ENCODE measurements at places on chromosomes 12 and 14.

DNA sequence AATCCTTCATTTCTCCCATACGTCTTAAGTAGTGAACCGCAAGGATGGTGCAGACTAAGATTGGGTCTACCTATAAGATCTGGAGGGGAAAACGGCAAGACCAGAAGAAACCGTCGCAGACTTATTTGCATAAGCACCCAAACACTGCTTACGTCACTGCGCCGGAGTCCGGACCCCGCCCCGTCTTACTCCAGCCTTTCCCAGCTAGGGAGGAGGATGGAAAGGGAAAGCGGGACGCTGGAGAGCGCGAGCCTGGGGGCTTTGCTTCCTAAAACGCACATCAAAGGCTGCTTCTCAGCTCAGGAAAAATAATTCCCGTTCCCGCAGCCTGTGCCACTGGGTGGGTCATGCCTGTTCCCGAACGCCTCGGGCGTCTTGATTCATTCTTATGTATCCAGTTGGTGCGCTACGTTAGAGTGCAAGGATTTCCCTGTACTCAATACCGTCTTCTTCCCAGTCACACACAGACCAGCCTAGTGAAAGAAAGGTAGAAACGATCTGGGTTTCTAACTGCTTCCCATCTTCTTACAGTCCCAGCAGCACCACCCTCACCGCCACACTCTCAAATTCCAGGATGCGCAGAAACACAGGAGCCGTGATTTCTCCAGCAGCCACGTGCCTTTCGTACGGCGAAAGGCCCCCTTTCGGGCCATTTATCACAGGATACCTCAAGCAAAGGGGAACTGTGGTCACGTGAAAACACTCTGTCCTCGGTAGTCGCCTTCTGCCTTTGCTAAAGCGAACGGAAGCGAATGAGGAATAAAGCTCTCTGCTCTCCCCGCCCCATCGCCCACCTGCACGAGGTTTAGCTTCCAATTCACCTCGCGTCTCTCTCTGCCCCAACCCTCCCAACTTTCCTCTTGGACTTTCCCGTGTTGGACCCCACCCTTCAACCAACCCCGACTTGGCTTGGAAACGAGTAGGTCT, 1.1 kb downstream of the SLC6A15 start:
- DNase-seq = peak; percentile 17

DNA sequence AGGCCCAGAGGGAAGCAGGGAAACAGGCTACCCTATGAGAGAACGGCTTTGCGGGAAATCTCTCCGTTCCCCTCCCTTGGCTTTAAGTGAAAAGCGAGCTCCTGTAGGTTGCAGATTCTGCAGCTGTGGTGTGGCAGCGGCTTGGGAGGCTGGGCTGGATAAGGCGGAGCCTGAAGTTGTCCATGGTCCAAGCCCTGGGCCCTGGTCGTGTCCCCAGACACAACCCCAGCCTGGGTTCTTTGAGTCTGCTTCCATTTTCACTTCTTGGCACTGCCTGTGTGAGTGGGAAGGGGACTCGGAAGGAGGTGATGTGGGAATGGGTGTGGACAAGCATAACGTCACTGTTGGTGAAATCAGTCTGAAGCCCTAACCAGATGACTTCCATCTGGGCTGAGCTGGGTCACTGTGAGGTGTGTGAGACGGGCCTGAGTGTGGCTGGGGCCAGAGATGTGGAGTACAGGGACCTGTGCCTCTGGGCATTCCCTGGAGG, 43.0 kb upstream of the CTDSP2 start:
- DNase-seq = peak; percentile 90

- DNase-seq = no peak
Observed at GRCh38 chr12:89840162-89840922, 131.7 kb upstream of the ATP2B1 start.

- DNase-seq = no peak
Observed at GRCh38 chr12:93427779-93428564, 13.8 kb downstream of the UBE2N start.

DNA sequence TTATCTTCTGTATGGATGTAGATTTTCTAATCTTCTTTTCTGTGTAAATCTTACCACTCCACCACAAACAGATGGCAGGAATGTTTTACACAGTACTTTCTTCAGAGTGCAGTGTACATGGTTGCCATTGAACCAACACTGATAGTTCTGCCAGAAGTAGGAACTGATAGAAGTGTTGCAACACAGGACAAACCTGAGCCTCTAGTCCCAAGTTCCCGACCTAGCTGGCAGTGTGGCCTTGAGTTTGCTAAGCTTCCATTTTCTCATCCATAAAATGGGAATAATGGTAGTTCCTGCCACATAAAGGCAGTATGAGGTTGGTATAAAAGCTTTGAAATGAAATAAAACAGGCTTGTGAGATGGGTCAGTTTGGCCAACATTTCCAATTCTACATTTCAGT, 50.8 kb upstream of the SAV1 start:
- DNase-seq = no peak

DNA sequence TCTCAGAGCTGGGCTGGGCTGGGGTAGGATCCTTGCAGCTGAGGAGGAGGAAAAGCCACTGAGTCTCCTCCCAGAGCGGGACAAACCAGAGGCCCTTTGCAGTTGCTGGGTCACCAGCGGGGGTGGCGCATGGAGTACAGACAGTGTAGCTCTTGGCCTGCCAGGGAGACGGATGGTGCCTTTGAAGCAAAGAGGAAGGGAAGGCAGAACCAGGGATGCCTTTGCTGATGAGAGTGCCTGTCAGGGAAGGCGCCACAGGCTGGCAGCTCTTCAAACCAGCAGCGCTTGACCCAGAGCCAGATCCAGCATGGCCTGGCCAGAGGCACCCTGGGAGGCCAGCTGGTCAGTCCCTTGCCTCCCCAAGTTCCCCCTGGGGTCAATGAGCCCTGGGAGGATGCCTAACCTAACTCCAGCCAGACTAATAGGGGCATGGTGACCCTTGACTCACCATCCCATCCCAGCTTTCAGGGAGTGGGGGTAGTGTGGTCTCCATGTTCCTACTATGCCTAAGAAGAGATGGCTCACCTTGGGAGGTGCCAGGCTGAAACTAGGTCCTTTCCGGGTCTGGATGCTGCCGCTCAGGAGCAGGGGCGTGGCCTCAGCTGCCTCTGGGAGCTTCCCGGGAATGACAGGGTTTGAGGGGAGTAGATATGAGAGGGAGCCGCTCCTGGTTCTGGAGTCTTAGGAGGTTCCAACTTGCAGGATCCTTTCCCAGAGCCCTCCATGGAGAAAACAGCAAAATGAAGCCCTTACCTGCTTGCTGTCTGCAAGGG, 19.8 kb downstream of the VASH1 start:
- DNase-seq = peak; percentile 83

GRCh38 chr12:31326736-31327659, 1.0 kb upstream of the SINHCAF start:
- DNase-seq = no peak

- DNase-seq = no peak
Observed at GRCh38 chr12:76634133-76634532, 74.6 kb upstream of the OSBPL8 start.

DNA sequence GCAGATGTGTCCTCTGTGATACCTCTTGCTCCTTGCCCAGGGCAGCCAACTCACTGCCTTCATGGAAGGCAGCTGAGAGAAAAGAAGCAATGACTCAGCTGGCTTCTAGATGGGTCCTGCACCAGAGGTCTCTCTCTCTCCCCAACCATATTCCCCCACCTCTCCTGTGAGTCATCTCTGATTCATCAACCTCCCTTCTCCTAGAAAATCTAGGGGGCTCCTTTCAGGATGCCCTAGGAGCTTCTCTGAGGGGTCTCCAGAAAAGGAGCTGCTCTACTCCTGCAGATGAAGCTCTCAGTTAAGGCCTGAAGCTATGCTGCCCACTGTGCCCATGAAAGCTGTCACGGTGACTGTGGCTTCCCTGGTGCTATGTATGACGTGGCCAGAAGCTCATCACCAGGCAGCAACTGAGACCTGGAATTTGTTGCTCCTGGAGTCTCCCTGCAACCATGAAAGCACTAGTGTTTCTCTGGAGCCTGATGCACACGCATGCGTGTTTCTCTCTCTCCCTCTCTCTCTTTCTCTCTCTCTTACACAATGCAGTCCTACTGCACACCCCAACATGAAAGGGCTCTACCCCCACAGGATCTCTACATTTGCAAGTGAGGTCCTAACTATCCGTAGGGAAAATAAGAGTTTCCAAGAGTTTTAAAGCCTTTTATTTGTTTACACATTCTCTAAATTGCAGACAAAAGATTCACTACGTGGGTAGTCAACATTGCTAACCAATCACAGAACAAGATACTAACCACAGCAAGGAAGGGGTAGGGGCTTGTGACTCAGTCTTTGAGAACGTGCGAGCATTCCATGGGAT, 285.3 kb downstream of the DPF3 start:
- DNase-seq = no peak

DNA sequence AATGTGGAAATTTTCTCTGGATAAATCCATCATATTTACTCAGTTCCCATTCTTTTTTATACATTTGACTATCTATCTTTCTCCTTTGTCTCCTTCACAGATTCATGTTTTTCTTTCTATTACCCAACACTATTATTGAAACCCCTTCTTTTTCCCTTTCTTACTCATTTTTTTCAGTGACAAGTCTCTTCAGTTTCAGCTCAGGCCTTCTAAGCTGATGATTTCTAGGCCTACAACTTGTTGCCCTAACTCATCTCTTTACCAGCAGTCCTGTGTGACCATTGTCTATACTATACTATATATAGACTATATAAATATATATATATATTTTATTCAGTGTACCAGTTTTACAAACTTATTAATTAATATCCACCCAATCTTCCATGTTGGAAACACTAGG, 31.8 kb downstream of the SLC16A7 start:
- no peak for DNase-seq

DNA sequence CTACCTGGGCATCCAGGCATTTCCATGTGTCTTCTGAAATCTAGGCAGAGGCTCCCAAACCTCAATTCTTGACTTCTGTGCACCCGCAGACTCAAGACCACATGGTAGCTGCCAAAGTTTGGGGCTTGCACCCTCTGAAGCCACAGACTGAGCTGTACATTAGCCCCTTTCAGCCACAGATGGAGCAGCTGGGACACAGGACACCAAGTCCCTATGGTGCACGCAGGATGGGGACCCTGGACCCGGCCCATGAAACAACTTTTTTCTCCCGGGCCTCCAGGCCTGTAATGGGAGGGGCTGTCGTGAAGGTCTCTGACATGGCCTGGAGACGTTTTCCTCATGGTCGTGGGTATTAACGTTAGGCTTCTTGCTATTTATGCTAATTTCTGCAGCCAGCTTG, 330.0 kb downstream of the RERGL start:
- DNase-seq = no peak

DNA sequence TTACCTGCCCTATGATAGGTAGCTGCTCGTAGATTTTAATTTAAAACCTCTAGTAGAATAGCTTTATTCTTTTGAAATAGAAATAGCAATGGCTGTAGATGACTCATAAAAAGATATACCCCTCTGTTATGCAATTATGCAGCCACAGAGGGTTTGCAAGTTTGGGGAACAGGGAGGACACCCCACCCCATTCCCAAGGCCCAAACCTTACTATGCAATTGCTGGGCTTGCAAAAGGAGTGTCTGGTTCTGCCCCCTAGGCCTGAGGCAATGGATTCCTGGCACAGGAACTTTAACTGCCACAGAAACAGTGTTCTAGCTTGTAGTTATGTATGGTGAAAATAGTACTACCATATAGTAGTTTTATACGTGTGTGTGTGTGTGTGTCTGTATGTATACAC, 403.3 kb downstream of the ADAMTS20 start:
- DNase-seq = no peak

DNA sequence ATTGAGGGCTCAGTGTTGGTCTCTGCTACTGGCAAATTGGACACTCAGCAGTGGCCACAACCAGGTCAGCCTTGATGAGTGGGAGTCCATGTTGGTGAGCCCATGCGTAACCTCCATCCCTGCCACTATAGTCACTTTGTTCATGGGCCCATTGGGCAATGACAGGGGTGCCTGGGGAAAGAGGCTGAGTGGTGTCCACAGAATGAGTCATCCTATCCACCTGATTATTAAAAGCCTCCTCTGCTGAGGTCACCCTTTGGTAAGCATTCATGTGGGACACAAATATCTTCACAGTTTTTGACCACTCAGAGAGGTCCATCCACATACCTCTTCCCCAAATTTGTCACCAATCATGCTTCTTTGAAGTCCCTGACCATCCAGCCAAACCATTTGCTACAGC, 50.0 kb downstream of the FIGNL2 start:
- DNase-seq = no peak

DNA sequence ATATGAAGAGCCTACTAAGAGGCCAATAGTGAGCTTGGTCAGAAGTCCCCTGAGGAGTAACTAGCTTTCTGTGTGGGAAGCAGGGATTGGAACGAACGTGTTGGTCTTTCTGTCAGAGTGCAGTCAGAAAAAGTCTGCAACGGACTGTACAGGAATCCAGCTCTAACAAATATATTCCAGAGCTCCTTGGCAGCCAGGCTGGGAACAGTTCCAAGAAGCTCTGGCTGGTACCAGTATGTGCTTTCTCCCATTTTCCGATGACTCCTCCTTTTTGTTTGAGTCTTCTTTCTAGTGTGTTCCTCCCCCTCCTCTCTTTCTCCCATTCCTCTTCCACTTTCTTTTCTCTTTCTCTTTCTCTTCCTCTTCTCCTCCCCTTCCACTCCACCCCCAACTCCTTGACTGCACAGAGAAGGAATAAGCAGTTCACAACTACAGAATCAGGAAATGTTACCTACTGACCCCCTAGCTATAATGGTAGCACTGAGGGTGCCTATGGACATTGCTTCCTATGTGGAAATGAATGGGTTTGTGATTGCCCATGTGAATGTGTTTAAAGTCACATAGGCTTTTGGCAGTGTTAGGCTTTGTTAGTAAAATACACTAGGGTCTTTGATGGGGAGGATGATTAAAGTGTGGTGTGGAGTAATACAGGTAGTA, 59.9 kb downstream of the TTLL5 start:
- DNase-seq = peak; percentile 75

GRCh38 chr12:5433845-5434646, 2.1 kb downstream of the NTF3 start:
- no peak for DNase-seq

DNA sequence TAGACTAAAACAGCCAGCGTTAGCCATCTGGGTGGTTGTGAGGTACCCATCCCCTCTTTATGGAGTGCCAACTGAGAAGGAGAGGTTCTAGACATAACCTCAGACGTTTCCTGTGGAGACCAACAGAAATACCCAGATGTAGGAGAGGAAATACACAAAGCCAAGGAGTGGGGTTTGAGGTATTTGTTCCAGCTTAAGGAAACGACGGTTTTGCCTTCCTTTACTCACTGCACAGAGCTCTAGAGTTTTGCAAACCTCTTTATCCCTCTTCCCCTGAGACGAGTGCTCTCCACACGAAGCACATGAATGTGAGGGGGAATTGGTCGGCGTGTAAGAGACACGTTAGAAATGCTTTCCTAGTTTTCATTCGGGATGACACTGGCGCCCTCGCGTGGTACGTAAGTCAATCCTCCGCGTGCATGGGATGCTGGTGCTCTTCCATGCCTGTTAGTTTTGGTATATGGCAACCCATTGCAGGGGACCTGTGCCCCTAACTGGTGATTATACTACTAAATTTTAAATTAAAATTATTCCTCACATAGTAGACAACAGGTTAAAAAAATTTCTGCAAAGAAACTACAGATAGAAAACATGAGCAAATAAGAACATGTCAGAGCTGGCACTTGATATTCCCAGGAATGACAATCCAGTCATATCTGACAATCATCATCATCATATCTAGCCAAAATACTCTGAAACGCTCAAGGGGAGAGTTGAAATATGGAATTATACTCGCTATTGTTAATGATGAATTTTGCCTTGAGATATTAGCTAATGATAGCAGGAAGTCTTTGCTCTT, 121.7 kb downstream of the PPM1H start:
- peak; percentile 87 for DNase-seq

- DNase-seq = no peak
Observed at GRCh38 chr12:12167847-12168246, 97.1 kb downstream of the BCL2L14 start.

All from right cardiac atrium (tissue), 5 donors.